Stimulated activated effector memory CD8-positive, alpha-beta T cell treated with anti-CD3 and anti-CD28 coated beads, Interleukin-12 subunit alpha, Interleukin-12 subunit beta, amount 100 ng/mL, for 72 hours (primary cell): ENCODE measurements at places on chromosomes 2 and 18.

- no peak for DNase-seq
Observed at GRCh38 chr18:44724105-44724778, 43.6 kb downstream of the SETBP1 start.

DNA sequence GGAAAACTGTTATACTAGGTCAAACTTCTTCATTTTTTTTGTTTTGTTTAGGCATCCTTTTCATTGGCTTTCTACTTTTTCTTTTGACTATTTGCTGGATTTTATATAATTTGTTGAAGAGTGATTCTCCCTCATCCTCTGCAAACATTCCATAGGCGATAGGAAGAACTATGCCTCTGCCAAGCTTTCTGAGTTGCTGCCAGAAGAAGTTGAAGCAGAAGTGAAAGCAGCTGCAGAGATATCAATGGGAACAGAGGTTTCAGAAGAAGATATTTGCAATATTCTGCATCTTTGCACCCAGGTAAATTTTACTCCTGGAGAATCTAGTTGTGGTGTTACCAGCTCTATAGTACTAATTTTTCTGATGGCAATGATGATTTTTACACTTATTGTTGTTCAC, 25.4 kb downstream of the NOP58 start:
- no peak for DNase-seq

GRCh38 chr2:199778655-199779054, 72.3 kb downstream of the FTCDNL1 start:
- no peak for DNase-seq

DNA sequence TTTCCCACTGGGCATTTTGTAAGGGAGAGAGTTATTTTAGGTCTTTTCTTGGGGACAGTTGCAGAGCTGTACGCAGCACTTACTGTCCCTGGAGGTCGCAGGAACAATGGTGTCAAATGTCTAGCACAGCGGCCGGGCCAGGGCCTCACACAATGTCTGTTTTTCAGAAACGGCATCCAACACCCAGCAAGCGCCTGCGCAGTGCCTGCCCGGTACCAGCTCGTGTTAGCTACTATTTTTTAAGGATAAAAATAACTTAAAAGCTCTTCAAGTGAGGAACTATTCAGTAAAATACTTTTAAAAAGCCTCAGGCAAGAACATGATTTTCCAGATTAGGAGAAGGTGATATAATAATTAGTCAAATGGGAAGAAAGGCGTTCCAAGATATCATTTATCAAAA, 90.0 kb downstream of the MBP start:
- no peak for DNase-seq

GRCh38 chr2:121969166-121969565, 213.7 kb downstream of the TSN start:
- no peak for DNase-seq

DNA sequence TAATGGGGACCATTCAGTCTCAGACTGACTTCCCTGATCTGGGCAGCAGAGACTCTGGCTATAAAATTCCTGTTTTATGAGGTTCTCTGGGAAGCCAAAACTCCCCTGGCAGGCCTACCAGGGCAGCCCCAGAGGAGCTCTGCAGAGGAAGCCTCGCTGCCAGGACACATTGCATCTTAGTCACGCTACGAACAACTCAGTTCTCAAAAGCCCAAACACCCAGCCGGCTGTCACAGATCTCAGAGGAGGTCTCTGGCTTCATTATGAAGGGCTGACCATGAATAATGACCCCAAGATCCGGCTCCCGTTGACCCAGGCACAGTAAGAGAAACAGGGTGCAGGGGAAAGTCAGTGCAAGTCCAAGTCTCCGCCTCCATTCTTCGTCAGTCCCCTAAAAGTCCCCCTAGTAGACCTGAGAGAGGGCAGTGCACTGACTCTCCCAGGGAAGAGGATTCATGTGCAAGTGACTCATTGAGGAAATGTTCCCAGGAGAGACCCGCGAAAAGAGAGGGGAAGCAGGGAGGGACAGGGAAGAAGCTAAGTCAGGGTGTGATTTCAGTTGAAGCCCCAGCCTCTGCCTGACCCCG, 212.3 kb downstream of the CYP26B1 start:
- DNase-seq: no peak

DNA sequence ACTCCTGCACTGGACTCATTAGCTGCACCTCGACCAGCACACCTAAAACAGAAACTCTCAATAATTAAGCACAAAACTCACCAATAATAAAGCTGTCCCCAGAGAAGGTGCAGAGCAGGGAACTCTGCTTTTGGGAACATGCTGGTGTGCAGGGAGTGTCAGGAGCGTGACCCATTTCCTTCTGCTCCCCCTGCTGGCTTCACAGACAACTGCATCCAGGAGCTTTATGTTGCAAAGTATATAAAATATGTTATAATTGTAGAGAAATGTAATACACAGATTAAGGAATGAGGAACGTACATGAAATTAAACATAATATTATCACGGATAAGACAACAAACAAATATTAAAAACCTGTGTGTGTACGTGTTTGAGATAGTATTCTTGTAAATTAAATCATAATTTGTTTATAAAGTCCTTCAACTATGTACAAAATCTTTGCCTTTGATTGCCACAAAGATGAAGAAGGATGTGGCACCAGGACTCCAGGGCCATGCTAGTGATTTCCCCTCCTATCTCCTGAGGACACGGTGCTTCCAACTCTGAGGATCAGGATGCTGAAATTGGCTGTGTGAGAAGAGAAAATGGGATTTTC, 68.6 kb upstream of the MAL start:
- no peak for DNase-seq

DNA sequence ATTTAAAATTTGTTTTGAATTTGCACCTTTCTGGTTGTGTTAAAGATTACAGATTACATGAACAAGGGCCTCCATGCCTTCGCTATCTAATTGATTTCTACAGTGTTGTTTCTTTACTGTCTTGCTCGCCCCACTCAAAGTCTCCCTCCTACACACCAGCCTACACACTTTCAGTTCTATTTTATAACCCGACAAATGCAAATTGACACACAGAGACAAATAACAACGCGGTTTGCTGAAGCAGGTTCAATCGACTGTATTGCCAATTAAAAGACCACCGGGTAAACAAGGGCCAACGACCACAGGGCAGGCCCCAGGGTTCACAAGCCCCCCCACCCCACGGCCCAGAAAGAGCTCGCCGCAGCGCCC, 869 bp downstream of the STARD7 start:
- DNase-seq: no peak
